SIG-M5 (cell line): ENCODE measurements at places on chromosomes 4 and X.
A peak's percentile ranks its signal among the peaks of the same experiment; 100 is the strongest.

GRCh38 chrX:13658602-13659001 is 5.7 kb downstream of the TCEANC start:
- DNase-seq: no peak

DNA sequence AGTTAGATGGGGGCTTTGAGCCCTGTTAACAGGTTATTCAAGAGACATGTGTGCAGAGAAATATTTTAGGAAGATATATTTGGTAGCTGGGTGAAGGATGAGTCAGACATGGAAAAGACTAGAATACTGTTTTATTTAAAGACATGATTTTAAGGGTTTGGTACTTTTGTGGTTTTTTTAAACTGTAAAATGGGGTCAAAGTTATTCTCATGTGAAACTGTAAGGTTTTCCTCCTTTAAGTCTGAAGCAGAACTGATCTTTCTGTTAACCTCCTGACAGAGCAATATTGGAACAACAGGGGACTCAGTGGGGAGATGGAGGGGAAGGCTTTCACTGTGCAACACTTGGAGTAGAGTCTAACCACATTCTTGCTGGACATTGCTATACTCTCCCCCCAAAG is 112.4 kb upstream of the LSM6 start:
- no peak for DNase-seq

GRCh38 chr4:84167564-84167963 is 331.5 kb downstream of the NKX6-1 start:
- DNase-seq: no peak

GRCh38 chr4:149108626-149109025 is 666.4 kb upstream of the NR3C2 start:
- DNase-seq: no peak

GRCh38 chrX:153684467-153685155 is 3.1 kb upstream of the SLC6A8 start:
- no peak for DNase-seq

DNA sequence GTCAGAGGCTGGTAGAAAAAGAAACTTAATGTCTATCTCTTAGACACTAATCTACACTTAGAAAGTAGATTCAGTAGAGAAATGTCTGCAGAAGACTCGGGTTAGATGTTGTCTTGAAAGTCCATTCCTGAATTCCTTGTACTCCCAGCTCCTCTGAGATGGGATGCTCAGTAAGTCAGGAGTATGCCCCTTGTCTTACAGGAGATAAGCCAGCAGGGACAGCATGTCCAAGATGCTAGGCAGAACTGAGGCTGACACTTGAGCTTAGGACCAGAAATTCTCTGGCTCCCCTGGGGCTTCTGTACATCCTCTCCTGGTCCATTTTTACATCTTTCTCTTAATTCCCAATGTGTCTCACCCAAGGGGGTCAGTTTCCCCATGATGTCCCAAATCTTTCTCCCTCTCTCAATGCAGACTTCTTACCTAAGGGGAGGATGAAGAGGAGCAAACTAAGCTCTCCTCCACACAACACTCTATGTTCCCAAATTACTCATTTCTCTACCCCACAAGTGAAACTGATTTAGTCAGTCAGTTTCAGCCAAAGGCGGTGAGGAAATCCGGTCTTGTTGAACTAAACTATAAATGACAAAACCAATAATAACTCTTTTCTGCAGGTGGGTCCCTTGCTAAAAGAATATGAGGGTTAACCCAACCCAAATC is 558.2 kb upstream of the DIPK2B start:
- DNase-seq: peak; percentile 2

DNA sequence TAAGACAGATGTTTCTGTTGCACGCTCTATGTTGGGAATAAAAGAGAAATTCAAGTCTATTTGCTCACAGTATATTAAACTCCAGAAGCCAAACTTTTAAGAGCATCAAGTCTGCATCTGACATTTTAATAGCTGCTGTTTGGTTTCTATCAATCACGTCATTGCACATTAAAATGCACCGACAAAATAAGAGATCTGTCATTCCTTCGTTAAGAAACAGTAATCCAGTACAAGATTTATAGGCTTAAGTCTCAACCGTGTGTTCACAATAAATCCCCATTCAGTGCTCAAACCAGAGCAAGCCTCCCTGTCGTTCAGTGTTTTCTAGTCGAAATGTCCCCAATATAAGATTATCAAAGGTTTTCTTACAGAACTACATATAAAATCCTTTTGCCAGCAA is 89.0 kb upstream of the BMPR1B start:
- no peak for DNase-seq

DNA sequence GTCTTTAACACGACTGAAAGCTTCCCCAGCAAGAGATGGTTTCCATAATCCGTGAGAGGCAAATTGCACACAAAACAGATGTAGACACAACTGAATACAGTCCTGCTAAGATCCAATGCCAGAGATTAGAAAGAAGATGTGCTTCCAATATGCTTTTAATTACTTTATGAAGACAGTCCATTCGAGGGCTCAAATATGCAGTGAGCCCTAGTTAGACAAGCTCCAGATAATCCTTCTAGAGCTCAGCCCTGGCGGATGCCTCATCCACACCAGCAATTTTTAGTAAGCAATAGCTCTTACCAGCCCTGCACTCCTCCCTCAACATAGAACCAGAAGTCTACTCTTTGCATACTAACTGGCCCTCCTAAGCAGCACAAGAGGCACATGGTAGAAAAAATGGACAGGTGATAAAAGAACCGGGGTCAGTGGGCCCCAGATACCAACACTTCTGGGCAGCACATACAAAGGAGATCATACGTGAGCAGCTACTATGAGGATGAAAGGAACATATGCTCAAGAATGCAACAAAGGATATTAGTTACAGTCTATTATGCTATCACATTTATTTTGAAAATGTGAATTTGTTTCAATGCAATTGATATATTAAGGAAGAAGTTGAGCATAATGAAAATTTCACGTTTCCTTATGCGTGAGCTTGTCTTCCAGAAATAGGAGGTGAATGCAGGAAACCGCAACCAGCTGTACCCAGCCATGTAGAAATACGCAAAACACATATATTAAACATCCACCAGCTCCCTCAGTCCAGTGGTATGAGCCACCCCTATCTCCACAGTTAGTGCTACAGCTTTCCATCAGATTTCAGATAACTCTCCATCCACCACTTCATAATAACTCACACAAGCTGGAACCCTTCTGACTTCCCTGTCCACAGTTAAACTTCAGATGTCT is 34.3 kb downstream of the GPC4 start:
- DNase-seq: no peak

GRCh38 chrX:75957107-75957610 is 172.1 kb upstream of the MAGEE2 start:
- no peak for DNase-seq

GRCh38 chr4:38663090-38663800 is 754 bp upstream of the KLF3 start:
- no peak for DNase-seq

DNA sequence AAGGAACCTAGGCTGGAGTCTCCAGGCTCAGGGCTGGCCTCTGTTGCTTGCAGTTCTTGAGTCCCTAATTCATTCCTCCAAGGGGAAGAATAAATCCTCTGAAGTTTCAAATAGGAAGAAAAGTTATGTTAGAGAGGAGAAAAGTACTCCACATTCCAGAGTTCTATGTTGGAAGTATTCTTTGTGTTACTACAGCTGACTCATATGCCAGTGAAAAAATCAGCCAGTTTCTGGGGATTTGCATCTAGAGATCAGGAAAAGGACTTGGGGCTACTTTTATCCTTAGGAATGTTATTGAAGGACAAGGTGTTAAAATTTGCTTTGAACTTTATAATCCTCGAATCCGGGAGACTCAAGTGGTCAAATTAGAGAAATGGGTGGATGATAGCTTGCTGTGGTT is 11.7 kb upstream of the NUDT9 start:
- DNase-seq: no peak

DNA sequence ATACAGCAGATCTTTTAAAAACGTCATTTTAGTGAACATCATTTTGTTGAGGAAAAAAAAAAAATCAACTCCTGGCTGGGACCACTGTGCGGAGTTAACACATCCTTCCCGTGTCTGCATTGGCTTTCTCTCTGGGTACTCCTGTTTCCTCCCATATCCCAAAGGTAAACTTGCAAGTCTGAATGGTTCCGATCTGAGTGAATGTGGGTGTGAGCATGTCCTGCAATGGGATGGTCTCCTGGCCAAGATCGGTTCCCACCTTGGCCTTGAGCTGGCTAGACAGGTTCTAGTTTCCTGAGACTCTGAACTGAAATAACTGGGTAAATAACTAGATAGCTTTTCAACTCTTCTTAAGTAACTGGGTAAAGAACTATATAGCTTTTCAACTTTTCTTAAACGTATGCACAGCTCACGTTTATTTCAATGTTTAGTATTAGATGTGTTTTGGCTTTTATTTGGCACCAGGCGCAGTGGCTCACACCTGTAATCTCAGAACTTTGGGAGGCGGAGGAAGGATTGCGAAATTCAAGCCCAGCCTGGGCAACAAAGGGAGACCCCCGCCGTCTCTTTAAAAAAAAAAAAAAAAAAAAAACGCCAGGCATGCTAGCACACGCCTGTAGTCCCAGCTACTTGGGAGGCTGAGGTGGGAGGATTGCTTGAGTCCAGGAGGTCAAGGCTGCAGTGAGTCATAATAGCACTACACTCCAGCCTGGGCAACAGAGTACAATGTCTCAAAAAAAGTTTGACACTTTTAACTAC is 14.0 kb downstream of the RBMX start:
- no peak for DNase-seq

- DNase-seq: no peak
These were observed 148.0 kb upstream of the NPY2R start for GRCh38 chr4:155060419-155060818.

- DNase-seq: no peak
These were observed 65.3 kb upstream of the FAM120C start for GRCh38 chrX:54248309-54248708.

DNA sequence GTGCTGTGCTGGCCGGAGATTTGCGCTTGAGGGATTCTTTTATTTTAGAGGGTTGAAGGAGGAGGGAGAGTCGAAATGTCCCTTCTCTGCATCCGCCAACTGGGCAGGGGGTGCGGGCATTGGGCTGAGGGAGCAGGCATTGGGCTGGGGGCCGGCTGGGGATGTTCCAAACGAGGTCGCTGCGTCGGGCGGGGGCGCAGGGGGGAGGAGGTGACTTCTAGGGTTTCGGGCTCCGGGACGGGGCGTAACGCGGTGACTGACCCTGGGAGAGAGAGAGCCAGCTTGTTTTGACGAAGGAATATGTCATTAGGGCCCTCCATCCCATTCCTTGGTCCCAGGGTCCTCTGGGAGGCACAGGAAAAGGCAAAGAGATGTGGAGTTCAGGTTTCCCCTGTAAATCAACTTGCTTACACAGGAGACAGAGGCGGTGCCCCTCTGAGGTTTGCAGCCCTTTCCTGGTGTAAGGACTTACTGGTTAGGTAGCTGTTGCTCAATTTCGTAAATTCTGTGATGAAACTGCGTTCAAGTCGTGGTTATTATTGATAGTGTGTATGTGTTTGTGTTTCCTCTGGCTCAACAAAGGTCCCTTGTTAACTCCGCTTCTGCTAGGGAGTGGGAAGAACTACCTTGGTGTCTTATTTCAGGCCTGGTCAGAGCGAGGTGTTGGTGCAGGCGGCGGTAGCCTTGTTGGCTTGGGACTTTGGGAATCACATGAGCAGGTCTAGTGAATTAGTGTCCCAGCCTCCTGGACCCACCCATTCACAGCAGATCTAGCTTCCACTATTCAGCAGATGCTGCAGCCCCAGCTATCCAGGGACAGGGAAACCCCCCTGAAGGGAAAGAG is 716 bp downstream of the FHIP1A start:
- DNase-seq: no peak

DNA sequence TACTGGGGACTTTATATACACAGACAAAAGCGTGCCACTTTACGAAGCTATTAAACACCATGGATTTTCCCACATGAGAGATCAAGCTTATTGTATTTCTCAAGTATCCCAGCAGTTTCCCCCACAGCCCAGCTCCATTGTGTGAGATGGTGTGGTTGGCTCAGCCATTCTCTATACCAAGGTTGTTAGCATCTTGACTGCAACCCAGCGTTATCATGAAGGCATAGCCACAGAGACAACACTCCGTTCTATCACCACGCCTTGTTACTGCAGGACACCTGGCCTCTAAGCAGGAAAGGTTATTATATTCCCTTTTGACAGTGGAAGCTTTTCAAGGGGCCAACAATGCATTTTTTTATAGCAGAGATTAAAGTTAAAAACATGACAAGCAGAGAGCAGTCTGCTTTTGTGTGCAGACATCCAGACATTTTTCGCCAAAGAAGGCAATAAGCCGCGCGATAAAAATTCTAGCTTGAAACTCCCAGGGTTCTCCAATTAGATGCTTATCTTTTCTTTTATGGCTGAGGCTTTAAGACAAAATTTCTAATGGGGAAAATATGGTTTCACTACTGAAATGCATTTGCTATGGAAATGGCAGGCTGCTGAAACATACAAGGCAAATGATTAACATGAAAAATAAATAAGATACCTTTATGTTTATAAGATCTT is 206.1 kb downstream of the MID1 start:
- no peak for DNase-seq

DNA sequence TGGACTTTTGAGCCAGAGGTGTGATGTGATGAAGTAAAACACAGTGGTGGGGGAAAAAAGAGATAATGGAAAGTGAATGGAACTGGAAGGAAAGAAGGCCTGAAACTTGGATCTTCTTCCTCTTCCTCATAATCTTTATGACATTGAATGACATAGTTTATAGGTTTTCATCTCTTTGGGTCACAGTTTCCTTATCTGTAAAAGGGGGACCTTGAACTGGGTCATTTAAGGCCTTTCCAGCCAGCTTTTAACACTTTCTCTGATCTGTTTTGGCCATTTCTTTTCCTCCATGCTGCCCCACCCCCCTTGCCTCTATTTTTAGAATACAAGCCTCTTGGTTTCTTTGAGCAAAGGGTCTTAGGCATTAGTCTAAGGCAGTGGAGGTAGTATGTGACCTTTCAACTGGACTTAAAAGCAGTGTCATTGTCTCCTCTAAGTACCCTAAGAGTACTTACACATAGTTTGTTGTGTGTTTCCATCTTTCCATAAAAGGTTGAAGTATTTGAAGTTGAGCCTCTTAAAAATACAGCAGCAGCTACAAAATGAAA is 7.8 kb downstream of the CPEB2 start:
- DNase-seq: no peak
